GM03348 (cell line): ENCODE measurements at places on chromosomes 13 and 19.

- DNase-seq: no peak
These were observed 789.8 kb upstream of the SLITRK5 start for GRCh38 chr13:86881390-86881789.

- DNase-seq: no peak
These were observed 767 bp downstream of the ETV2 start for GRCh38 chr19:35642312-35642711.

- DNase-seq: no peak
These were observed 49.8 kb downstream of the BICRA start for GRCh38 chr19:47658431-47659348.

DNA sequence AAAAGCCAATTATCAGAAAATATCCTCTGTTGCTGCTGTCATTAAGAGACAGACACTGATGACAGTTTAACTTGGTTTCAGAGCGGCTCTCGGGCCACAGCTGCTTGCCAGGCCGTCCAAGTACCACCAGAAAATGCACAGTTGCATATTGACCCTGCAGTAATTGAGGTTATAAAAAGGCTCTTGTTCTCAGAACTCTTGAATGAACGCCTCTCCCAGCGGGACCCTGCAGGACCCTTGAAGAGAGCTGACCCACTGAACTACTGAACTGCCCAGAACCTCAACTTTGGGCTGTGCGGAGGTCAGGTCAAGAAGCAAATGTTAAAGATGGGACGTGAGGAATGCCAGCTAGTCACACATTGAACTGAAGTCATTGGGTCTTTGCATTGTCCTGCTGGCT lies 1559.0 kb upstream of the SLC10A2 start:
- DNase-seq: no peak

DNA sequence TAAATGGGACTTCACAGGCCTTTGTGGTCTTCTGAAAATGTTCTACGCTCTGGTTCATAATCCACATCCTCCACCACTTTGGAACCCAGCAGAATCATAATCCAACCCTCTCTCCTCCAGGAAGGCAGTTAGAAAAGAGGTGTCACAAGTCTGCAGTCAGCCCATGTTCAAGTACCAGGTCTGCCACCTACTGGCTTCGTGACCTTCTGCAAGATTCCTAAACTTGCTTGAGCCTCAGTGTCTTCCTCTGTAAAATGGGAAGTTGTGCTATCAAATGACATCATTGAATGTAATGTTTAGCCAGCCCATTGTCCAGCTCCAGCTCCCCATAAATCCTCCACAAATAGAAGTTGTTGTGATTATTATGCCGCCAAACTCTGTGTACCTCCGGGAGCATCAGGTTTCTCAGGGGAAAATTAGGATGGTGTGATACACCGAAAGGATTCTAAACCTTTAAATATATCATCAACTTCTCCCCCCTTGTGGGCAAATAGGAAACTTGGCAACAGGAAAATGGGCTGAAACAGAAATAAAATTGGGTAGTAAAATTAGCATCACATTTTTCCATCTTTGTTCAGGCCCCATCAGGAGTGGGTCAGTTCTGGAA lies 109.7 kb downstream of the NUFIP1 start:
- peak; percentile 60 for DNase-seq

DNA sequence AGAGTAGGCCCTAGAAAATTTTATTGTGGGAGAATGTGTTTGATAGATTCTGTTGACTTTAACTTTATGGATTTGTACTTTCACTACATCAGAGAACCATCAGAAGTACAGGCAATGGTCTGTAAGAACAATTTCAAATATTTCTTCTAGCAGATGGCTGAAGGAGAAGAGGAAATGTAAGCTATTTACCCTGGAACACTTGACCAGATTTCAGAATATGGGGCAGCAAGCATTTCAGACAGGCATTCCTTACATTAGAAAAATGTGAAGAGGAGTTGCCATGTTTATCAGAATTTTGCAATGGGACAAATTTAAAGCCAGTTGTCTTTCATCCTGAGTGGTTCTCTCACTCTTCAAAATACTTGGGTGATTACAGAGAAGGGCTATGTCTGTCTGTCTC lies 7.5 kb downstream of the FRY start:
- DNase-seq: no peak

- no peak for DNase-seq
These were observed 134.0 kb downstream of the MAB21L1 start for GRCh38 chr13:35342440-35342839.

DNA sequence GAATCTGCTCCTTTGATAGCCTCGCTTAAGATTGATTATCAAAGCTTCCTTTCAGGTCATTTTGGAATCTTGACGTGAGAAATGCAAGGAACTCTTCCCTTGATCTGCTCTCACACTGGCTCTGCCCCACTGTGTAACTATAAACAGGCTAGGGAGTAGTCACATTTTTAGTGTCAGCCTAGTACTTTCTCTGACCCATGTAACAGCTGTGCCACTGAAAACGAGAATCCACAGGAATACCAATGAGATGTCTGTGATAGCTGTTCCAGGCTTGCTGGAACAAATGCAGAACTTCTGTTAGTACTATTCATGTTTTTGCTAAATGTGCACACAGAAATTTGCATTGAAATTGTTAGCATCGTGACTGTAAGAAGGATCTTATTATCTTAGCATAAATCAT lies 221.3 kb downstream of the MYO16 start:
- no peak for DNase-seq

GRCh38 chr19:3466635-3467034 lies 13.7 kb downstream of the SMIM24 start:
- no peak for DNase-seq

DNA sequence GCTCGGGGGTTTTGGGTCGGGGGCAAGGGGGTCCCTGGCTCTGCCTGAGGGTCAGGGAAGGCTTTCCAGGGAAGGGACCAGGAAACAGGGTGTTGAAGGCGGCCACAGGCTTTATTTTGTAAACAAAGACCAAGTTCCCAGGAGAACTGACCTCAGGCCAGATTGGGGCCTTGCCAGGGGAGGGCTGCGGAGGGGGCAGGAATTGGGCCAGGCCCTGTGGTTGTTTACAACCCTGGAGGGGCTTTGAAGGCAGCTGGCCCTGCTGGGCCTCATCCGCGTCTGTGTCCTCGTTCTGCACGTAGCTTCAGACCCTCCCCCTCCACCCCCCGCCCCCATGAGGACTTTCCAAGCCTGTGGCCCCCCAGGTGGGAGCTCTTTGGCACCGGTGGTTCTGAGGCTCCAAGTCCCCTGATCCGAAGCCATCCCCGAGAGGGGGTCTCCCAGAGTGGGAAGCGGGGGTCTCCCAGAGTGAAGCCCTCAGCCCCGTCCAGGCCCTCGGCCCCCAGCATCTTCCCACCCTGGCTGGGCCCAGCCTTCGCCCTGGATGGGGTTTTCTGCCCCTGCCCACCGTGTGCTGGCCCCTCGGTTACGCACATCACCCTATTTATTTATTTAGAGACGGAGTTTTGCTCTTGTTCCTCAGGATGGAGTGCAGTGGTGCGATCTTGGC lies 13.5 kb upstream of the BSG start:
- no peak for DNase-seq

- peak; percentile 44 for DNase-seq
These were observed 36.5 kb upstream of the MRI1 start for GRCh38 chr19:13727798-13728197.

GRCh38 chr19:23470873-23471545 lies 75.7 kb upstream of the ZNF91 start:
- no peak for DNase-seq

- no peak for DNase-seq
These were observed 16.9 kb downstream of the UBAC2 start for GRCh38 chr13:99217461-99218110.

GRCh38 chr13:34391076-34391475 lies 551.0 kb upstream of the NBEA start:
- DNase-seq: peak; percentile 72

GRCh38 chr19:45676851-45677263 lies 8.8 kb downstream of the GIPR start:
- DNase-seq: no peak

DNA sequence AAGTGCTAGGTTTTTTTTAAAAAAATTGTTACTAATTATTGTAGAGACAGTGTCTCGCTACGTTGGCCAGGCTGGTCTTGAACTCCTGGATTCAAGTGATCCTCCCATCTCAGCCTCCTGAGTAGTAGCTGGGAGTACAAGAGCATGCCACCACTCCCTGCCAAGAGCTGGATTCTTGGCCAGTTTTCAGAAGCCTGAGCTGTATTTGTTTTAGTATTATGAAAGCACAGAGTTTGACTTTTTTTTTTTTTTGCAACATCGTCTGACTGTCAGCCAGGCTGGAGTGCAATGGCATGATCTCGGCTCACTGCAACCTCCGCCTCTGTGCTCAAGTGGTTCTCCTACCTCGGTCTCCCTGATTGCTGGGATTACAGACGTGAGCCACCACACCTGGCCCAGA lies 7.0 kb downstream of the ARMC6 start:
- DNase-seq: peak; percentile 65

- DNase-seq: peak; percentile 61
These were observed 17.8 kb upstream of the EMC10 start for GRCh38 chr19:50458396-50459066.

- peak; percentile 34 for DNase-seq
These were observed 16.8 kb downstream of the MBD3L2B start for GRCh38 chr19:7004313-7004931.

GRCh38 chr13:100541897-100542825 lies 46.4 kb downstream of the GGACT start:
- DNase-seq: no peak

DNA sequence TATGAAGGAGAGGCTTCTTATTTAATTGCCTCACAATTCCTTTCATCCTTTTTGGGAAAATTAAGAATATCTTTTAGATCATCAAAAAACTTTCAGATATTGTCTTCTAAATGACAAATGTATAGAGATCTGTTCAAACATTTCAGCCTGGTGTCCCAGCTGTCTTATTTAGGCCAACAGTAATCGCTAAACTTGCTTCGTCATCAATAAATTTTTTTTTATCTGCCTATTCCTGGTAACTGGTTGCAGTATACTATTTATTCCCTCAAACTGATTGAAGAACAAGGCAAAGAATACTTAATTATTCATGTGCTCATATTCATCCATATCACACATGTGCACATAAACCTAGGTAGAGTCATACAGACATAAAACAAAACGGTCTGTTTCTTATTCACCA lies 5.3 kb upstream of the MYO16 start:
- no peak for DNase-seq

DNA sequence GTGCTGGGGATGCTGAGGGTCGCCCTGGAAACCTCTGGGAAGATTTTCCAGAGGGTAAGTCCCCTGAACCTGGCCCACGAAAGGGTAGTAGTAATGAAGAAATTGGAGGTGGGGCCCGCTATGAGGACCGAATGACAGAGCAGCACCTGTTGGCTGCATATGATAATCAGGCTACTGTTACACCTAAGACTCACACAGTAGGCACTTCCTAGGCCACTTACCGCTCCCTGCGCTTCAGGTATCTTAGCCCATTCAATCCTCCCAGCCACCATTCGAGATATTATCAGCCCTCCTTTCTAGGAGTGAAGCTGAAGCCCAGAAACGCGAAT lies 4.3 kb upstream of the LRFN3 start:
- no peak for DNase-seq

DNA sequence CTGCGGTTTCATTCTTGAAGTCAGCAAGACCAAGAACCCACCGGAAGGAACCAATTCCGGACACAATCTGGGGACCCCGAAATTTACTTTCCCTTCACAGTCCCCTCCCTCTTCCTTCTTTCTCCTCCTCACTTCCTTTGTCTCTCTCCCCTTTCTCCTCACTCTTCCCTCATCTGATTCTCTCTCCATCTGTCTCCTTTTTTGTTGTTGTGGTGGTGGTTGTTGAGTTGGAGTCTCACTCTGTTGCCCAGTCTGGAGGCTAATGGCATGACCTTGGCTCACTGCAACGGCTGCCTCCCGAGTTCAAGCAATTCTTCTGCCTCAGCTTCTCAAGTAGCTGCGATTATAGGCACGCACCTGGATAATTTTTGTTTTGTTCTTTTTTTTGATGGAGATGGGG lies 32.7 kb upstream of the OR1M1 start:
- DNase-seq: no peak

DNA sequence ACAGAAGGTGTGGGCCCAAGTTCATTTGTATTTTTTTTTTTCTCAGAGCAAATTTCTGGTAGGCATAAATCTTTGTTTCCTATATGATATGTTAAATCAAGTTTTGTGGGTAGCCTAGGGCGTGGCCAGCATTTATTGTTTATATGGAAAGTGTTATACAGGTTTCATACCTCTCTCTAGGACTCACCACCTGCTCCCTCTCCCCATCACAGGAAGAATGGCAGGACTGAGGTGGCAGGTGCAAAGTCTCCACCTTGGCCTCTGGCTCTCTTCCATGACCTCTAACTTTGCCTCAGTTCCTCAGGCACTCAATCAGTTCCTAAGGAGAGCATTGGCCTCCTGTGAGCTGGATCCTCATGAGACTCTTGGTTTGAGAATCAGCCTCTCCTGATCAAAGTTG lies 172.3 kb upstream of the TSC22D1 start:
- no peak for DNase-seq

DNA sequence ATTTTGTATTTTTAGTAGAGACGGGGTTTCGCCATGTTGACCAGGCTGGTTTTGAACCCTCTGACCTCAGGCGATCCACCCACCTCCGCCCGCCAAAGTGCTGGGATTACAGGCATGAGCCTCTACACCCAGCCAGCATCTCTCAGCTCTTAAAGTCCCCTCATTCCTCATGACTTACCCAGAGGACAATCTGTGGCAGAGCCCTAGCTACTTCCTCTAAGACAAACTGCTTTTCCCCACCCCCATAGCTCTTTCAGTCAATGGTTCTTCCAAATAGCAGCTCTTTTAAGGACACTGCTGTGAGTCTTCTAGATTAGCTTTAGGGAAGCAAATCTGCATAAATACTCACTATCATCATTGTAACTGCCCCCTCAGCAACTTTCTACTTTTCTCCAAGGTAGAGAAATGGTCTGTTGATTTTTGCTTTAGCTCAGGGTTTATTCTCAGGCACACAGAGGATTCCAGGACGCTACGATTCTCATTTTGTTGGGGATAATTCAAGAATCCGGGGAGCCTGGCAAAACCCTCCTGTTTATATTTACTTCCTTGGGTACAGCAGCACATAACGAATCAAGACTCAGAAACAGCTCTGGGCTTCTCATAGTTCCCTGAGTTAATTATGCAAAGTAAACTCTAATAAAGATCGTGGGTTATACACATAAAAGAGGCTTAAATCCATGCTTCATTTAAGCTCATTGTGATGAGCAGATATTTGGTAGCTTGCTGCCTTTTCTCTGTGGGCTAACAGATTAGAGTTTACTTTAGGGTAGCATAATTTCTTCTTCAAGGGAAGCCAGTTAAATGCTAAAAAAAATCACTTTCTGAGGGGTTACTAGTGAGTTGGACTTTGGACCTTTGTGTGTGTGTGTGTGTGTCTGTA lies 357.4 kb downstream of the TDRD3 start:
- DNase-seq: no peak

DNA sequence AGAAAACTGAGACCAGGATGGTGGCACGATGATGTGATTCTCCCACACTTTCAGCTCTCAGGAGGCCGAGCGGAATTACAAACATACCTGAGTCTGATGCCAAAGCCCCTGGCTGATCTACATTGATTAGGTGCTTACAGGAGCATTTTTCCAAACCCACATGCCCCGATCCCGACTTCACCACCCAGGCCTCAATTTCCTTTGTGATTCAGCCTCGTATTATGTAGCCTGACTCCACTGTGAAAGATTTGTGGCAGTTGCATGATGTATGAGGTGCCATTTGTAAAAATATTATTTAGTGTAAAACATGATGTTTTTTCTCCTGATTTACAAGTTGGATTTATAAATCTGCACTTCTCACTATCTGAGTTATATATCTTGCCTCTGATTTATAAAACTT lies 118.0 kb downstream of the TSHZ3 start:
- peak; percentile 38 for DNase-seq

GRCh38 chr13:26465954-26466353 lies 91.5 kb upstream of the WASF3 start:
- no peak for DNase-seq

GRCh38 chr19:19151418-19151817 lies 13.1 kb upstream of the TMEM161A start:
- DNase-seq: no peak
